Activated CD4-positive, alpha-beta memory T cell treated with anti-CD3 and anti-CD28 coated beads for 36 hours (primary cell): ENCODE measurements at places on chromosomes 3 and 15.

GRCh38 chr3:31432897-31433678 lies 99.6 kb upstream of the STT3B start:
- DNase-seq: no peak

DNA sequence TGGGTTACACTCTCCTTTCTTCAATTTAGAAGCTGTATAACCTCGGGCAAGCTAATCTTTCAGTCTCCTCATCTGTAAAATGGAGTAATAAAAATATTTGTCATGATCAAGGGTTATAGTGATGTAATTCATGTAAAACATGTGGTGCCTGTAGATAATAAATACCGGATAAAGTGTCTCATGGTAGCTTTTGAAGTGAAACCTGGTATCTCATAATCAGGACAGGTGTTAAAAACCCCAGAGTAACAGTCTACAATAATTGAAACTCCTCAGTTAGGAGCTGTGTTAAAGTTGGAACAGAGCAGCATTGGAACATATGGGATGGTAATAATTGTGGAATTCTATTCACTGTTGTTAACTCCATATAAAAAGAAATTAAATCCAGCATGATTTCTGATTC lies 884 bp upstream of the KNL1 start:
- DNase-seq: no peak

DNA sequence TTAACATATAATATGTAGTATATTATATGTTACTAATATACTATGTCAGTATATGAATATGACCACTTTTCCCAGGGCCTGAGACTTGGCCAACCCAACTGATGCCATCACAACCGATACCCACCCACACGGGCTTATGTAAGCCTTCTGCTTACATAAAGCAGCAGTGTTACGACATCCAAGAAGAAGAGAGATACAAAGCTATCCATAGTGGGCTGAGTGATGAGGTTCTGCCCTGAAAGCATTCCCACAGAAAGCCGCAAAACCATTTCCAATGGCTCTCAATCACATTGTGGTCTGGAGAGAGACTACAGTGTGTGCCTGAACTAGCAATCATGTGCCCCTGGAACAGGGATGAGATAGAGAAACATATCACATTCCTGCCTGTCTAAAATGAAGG lies 177.9 kb downstream of the PLOD2 start:
- DNase-seq: no peak

DNA sequence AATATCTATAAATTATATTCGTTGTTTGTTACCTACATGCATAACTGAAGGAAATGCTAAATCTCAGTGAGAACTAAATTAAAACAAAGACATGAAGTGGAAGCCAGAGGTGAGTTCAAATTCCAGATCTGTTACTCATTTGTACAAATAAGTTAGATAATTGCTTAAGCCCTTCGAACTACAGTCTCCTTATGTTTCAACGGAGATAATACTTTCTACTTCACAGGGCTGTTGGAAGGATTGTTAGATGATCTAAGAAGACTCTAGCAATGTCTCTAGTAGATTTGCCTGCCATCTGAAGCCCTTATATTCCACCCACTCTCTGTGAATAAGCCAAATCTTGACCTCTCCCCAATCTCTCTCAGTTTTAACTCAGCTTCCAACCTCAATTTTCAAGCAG lies 125.8 kb downstream of the P2RY1 start:
- DNase-seq: no peak

DNA sequence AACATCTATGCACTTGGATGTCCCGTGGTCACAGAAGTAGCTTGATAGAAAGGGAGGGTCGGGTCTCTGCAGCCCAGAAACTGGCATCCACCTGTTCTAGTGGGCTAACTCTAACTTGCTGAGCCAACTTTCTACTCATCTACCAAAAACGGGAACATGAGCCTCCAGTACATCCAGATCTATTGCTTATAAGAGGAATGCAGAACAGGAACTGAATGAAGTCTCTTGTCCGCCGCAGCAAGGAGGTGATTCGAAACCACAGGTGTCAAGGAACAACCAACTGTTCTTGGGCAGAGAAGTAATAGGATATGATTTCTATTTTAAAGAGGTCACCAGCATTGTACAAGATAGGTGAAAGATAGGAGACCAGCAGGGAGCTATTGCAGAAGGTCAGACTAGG lies 17.9 kb downstream of the TERC start:
- DNase-seq: no peak

DNA sequence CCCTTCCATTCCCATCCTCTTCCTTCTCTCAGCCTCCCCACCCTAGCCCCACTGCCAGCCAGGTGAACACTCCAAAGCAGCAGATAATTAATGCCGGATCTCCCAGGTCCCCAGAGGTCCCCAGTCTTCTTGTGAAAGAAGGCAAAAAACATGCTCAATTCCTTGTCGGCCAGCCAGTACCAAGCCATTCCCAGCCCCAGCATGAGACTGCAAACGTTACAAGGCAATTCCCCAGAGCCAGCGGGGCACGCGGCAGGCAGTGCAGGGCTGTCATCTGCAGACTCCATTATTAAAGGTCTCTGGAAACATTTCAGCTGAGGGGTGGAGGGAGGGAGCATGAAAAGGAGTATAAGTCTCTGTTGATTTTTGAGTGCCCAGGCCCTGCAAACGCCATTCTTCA lies 117.8 kb downstream of the XXYLT1 start:
- DNase-seq: no peak

DNA sequence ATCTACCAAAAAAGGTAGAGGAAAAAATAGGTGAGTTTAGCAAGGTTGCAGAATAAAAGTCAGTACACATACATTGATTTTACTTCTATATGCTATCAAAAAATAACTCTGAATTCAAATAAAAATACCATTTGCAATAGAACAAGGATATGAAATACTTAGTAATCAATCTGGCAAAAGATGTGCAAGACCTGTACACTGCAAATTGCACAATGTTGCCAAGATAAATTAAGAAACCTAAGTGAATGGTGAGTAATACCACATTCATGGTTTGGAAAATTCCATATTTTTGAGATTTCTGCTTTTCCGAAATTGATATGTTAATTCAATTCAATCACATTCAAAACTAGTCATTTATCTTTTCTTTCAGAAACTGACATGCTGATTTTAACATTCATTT lies 464.8 kb downstream of the EPHA3 start:
- DNase-seq: no peak

DNA sequence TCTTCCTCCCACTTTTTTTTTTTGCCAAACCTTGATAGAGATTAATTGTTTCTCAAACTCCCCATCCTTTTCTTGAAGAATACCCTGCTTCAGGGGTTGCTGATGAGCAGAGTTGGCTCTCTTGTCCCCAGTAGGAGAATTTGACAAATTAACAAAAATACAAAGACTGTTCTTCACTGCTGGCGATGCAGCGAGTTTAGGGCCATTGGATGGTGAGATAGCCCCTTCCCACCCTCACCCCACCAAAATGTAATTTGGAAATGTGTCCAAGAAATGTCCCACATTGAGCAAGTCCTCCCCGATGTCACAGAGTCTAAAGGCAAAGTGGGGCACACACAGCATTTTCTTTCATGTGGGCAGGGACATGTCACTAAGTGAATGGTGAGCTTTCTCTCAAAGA lies 136.0 kb upstream of the RARB start:
- no peak for DNase-seq

DNA sequence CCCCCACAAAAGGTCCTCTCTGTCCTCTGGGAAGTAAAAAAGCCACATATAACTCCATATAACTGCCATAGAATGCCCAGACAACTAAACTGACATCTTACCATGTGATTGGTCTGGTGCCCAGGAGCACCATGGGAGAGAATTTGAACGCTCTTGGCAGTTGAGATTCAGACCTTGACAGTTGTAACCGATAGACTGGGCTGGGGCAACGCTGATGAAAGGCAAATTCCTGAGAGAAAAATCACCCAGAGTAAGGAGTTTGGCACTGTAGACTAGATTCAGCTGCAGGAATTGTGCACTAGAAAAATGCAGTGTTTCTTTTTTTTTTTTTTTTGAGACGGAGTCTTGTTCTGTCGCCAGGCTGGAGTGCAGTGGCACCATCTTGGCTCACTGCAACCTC lies 240.5 kb downstream of the SOX2 start:
- no peak for DNase-seq

GRCh38 chr15:40161693-40162391 lies 973 bp downstream of the BUB1B start:
- no peak for DNase-seq

DNA sequence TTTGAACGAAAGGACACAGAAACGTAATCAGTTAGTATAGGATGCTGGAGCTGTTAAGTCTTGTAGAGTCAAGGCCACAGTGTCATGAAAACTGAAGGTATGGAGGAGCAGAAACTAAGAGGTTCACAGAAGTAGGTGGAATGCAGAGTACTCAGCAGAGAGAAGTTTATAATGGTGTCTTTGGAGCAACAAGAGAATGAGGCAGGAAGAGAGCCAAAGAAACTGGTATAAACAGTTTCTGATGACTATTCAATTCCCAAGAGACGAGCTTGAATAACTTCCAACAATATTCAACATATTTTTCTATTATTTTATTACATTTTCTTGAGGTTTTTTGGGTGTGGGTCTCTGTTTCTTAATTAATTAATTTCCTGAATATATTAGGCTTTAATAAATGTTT lies 29.6 kb downstream of the GALK2 start:
- DNase-seq: no peak

GRCh38 chr3:196712514-196713413 lies 587 bp downstream of the PIGX start:
- no peak for DNase-seq

DNA sequence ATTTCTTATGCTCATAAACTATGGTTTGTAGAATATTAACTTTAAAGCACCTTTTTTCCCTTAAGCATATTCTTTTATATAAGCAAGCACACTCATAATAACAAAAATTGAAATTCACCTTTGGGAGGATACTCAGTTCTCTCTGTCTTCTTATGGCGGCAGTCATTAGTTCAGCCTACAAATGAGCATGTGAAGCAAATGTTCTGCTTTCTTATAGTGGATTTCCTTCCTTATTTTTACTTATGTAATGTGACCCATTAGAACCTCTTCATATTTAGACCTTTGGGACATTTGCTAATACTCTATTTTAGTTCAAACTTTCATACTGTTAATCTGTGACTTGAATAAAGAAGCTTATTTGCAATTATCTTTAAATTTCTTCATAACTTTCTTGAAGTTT lies at the start of gene P2RY13:
Gene P2RY13, minus strand, starts transcription at position 187 of the 400 bp plus-strand sequence. Its CDS starts 21 bp downstream, at position 166.
- no peak for DNase-seq

- no peak for DNase-seq
Observed at GRCh38 chr3:10375296-10376053, 54.6 kb upstream of the SEC13 start.

- no peak for DNase-seq
Observed at GRCh38 chr3:187811585-187812250, 66.5 kb upstream of the BCL6 start.

DNA sequence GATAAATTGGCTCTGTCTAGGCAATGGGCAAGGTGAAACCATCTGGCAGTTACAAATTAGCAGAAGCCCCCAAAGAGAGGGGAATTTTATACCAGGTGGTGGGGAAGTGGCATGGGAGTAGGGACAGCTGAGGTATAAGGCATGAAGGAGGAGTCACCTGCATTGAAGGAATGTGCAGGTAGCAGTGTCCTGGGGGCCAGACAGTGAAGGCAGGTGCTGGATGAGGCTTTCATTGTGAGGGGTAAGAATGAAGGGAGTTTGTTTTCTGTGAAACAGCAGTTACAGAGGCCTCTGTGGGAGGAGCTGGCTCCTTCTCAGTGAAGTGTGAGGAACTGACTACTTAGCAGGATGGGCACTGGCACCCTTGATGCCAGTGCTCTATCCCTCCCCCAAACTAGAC lies 19.1 kb upstream of the PXYLP1 start:
- DNase-seq: no peak

DNA sequence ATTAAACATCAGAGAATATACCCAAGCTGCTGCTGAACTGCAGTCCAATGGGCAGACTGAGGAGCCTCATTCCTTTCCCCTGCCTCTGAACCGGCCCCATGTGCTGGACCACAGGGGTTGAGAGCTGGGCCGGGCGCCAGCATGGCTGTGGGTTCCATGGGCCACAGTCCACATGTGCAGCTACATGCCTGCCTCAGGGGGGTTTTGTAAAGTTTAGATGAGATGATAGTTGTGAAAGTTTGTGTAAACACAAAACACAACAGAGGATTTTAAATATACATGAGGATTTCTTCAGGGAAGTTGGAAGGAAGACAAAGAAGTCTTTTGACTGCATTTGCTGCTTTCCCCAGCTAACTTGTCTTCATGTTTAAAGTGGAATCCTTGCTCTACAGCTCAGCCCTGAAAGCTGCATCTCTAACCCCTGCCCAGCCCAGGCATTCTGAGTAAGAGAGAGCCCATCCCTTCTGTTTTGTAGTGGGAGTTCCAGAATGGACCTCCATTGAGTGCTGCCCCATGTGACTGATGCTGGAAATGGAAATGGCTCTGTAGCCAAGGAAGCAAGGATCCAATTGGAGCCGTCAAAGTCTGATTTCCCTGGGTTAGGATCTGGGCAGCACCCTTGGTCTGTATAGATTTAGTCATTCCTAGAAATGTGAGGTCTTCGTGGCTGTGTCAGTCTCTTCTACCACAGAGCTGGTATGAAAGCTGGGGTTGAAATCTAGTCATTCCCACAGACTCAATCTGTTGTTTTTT lies 17.5 kb downstream of the SLC12A8 start:
- no peak for DNase-seq

DNA sequence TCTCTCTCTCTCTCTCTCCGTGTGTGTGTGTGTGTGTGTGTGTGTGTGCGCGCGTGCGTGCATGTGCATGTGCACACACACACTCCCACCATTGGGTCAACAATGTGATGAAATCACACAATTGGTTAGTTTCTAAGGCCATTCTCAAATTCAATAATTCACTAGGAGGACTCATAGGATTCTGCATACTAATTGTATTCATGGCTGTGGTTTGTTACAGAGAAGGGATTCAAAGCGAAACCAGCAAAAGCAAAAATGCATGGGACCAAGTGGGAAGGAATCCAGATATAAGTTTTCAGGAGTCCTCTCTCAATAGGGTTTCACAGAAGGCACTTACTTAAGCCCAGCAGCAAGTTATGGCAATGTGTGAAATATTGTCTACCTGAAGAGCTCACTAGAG lies 515.0 kb downstream of the PYDC2 start:
- DNase-seq: no peak
